ENCODE measurements at places on chromosomes 7 and 10.

GRCh38 chr10:70963271-70963670, 74.9 kb upstream of the PCBD1 start:
- DNase-seq, result no peak

DNA sequence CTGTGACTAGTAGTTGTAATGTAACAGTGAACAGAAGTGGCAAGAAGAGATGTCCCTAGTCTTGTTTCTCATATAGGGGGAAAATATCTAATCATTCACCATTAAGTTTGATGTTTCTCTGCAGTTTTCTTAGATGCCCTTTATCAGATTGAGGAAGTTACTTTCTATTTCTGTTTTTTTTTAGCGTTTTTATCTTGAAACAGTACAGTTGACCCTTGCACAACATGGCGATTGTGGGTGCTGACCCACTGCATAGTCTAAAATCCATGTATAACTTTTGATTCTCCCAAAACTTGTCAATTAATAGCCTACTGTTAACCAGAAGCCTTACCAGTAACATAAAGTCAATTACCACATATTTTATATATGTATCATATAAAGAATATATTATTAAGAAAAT, 192.0 kb downstream of the ADK start:
- DNase-seq, result no peak

DNA sequence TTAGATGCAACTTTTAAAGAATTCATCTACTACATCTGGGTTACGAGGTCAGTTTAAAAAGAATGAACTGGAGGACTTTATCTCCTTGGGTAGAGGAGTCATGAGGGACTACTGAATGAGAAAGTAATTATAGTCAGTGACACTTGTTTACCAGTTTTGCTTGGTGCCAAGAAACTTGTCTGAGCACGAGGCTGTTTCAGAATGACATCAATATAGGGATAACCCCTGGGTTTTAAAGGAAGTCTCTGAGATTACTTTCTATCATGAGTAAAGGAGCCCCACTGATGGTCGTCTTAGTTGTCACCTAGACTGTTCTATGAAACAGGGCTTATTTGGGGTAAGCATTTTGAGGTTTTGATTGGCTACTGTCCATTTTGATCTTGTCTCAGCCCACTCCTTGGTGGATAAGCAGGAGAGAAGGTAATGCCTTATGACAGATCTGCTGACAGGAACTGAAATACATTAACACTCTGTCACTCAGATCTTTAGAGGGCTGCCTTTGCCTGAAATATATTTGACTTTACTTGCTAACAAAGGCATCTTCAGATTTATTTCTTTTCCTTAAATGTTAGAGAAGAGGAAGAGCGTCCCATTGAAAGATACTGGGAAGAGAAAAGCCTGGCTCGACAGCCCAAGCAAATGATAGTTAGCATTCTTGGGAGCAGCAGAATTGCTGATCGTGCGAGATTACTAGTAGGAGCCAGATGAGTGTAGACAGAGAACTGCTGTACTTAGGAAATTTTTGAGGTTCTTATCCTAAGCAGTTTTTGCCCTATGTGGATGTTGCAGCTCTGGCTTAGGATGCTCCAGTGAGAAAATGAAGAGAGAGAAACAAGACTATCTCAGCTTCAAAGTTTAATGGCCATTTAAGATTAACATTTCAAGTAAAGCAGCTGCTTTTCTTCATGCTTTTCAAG, 299.2 kb upstream of the LRGUK start:
- DNase-seq, result no peak

- DNase-seq, result no peak
These were observed 7.0 kb downstream of the RTKN2 start for GRCh38 chr10:62261666-62262065.

GRCh38 chr7:7207876-7208275, 25.5 kb downstream of the C1GALT1 start:
- DNase-seq, result no peak

- no peak for DNase-seq
These were observed at the start of gene SMO for GRCh38 chr7:129188372-129188891. Gene SMO (plus strand): TSS chr7:129188633. CDS start chr7:129189152, 519 bp downstream.

DNA sequence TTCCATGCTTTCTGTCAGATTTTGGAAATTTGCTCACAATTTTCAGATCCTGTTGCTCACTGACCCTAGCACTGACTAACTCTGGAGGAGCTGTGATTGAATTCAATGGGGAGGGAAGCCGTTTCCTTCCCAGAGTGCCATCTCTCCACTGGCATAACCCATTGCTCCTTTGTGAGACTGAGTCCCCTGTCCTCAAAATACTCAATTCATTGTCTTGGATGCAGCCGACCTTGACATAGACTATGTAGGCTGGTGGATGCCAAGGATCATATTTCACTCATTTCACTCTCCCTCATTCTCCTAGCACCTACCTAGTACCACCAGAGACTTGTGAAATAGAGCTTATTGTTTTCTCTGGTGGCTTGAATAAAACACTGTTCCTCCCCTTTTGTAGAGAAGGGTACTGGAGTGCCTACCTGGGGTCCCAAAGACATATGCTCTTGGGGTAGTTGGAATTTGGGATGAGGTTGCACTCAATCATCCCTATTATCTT, 511.3 kb upstream of the ZMIZ1 start:
- DNase-seq, result no peak

- no peak for DNase-seq
These were observed 7.0 kb downstream of the TMEM243 start for GRCh38 chr7:87212498-87212897.

DNA sequence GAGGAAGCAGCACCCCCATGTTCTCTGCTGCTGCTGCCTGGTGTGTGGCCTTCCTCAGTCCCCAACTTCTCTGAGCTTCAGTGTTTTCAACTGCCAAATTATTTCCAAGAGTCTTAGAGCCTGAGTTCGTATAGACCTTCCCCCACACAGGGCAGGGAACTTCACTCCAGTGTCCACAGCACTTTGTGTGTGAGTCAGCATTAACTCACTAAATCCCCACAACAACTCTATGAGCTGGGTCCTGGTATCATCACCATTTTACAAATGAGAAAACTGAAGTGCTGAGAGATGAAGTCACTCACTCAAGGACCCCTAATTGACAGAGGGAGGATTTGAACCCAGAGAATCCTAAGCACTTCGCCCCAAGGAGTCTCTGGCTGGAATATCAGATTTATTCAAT, 48.3 kb downstream of the ADCYAP1R1 start:
- no peak for DNase-seq

- no peak for DNase-seq
These were observed 52.7 kb downstream of the GNA12 start for GRCh38 chr7:2791390-2791789.

DNA sequence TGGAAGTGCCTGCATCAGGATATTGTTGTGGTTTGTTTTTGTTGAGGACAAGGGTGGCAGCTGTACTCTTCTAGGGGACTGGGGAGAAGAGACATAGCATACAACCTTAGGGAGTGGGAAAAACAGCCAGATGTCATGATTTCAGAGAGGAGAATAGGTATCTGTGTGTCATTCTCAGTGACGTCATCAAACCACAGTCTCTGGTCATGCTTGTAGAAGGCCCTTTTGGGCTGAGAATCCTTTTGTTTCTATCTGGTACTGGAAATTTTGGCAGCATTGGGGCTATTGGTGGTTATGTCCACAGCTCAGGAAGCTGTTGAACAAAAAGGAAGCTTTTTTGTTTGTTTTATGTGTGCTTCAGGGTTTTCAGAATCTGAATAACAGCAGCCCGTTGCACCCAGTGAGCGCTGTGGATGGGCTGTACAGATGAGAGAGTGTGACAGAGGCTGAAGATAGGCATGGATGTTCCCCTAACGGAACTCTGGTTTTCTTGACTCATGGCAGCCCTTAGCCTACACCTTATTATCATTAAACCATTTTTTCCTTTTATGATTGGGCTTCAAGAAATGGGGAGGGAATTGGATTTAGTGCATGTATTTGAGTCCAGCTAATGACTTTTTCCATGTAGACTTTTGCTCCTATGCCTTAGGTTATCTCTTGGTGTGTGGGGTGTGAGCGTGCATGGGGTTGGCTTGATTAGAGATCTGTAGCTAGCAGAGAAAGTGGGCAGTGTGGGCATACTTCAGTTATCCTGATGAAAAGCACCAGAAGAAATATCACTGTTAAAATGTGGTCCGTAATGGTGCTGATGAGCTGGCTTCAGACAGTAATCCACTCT, 65.7 kb downstream of the SND1 start:
- DNase-seq, result no peak

- DNase-seq, result no peak
These were observed 1115.5 kb upstream of the AUTS2 start for GRCh38 chr7:68482800-68483199.

- no peak for DNase-seq
These were observed 165.2 kb downstream of the AMPH start for GRCh38 chr7:38465956-38466355.

GRCh38 chr10:102620591-102621442, 23.5 kb upstream of the TRIM8 start:
- no peak for DNase-seq

DNA sequence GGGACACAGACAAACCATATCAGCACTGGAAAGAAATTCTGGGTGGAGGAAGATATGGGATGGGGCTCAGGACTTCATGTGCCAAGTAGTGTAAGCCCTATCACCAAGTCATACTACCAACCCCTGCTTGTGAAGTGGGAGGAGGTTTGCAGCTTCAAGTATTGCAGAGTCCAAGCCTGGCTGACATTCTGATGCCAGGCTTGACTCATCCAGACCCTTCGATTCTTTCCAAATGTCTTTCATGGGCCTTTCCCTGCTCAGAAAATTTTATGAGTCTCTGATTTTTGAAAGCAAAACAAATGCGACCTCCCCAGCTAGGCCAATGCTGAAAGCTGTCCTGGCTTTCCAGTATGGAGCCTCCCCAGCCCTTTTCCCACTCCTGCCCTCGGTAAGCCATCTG, 45.1 kb upstream of the SMNDC1 start:
- no peak for DNase-seq

GRCh38 chr10:4848356-4849041, 22.5 kb downstream of the AKR1E2 start:
- DNase-seq, result no peak

DNA sequence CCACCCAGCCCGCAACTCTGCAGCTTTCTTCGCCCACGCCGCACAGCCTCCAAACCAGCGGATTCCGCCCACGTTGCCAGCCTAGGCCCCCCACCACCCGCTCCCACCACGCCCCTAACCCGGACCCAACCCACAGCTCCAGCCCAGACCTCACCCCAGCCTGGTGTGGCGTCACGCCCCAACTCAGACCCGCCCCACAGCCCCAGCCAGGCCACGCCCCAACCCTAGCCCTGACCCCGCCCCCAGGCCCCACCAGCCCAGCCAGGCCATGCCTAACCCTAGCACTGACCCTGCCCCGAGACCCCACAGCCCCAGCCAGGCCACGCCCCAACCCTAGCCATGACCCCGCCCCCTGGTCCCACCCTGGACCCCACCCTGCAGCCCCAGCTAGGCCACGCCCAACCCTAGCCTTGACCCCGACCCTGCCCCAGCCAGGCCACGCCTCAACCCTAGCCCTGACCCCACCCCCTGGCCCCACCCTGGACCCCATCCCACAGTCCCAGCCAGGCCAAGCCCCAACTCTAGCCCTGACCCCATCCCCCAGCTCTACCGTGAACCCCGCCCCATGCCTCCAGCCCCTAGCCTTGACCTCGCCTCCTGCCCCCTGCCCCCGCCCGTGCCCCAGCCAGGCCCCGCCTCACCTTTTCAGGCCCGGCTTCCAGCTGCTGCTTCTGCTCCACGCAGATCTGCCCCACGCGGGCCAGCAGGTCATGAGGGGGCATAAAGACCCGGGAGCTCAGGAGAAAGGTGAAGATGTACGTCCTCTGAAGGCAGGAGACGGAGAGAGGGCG, 64.0 kb downstream of the RASGEF1A start:
- DNase-seq, result no peak

GRCh38 chr7:136514776-136515175, 353.7 kb upstream of the CHRM2 start:
- DNase-seq, result no peak

DNA sequence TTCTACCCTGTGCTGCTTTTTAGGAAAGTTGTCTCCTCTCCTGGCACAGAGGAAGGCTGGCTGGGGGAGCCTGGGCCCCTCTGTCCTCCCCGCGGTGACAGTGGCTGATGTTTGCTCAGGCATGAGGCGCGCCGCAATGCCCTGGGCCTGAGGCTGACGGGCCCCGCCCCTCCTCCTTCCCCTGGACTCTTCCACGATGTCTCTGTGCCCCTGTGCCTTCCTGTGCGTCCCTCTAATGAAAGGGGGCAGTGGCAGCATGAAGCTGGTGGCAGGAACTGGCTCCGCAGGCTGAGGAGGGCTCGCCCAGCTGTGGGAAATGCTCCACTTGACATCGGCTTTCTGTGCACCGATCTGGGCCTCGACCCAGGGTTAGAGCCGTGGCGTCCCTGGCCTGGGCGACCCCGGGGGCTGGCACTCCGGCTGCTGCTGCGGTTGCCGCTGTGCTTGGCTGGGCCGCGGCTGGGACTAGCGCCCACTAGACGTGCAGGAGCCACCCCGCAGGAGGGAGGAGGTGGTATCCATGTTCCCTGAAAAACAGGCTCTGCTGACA, 67.9 kb downstream of the ZNF680 start:
- no peak for DNase-seq

- DNase-seq, result no peak
These were observed 461.5 kb upstream of the COBL start for GRCh38 chr7:51778121-51778520.

DNA sequence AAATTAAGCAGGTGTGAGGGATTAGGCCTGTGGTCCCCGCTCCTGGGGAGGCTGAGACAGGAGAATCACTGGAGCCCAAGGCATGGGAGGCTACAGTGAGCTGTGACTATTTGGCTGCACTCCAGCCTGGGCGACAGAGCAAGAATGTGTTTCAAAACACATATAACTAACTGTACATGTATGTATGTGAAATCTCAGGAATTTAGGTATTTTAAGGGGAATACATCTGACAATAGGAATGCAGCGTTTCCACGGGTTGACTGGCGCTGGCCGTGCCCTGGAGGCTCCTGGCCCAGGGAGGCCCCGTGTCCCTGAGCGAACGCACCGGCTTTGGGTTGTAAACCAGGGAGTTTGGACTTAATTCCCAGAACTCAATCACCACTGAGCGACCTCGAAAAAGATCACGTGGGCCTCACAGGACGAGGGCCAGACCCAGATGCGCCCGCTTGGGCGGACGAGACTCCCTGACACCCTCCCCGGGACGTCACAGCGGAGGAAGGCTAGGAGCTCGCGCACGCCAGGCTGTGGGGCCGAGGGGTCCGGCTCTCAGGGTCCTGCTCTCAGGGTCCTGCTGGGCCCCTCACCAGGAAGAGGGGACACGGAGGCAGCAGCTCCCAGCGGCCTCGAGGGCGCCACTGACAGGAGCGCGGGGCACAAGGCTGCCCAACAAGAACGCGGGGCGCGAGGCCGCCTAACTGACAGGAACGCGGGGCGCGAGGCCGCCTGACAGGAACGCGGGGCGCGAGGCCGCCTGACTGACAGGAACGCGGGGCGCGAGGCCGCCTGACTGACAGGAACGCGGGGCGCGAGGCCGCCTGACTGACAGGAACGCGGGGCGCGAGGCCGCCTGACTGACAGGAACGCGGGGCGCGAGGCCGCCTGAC, 18.4 kb downstream of the PTPRN2 start:
- DNase-seq, result no peak

DNA sequence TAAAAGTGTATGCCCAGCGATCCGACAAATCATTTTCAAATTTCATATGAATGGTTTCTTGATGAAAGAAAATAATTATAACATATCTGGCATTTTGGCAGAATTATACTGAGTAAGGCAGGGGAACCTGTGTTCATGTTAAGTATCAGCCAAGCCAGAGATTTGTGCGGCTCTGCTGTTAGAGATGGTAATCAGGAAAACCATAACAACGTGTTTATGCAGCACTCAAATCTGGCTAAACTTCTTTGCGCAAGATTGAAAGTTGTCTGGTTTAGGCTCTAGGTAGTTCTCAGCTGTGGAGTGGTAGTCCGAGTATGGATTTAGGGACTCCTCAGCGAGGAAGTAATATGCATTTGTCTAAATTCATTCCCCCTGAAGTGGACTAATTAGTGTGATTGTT, 8.9 kb upstream of the CTBP2 start:
- no peak for DNase-seq
